Activated CD4-positive, alpha-beta T cell treated with anti-CD3 and anti-CD28 coated beads for 36 hours (primary cell): ENCODE measurements at places on chromosomes 2 and 18. TPM values are rescaled to one million over a fixed set of nuclear protein-coding genes. Genes with fewer than 3 reads are reported as not detected.
A peak's percentile ranks its signal among the peaks of the same experiment; 100 is the strongest.

DNA sequence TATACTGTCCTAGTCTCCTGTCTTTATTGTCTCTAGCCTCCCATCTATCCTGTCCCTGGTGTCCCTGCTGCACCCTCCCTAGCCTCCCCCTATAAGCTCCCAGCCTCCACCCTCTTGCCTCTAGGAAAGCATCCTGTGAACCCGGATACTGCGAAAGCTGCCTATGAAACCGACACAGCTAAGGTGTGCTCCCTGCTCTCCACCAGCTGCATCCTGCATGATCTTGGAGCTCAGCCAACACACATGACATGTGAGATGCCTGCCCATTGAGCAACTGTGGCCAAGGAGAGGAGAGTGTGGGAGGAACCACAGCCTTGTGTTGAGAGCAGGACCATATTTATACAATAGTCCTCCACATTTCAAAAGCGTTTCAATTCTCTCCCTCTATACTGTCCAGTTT, 187.1 kb downstream of the ZBTB7C start:
- no peak overlapping the region for H3K27ac ChIP-seq
- peak; percentile 32 for DNase-seq
- no peaks in the 10 kb centered on the region for H3K36me3 ChIP-seq
- no peaks in the 10 kb centered on the region for H3K27me3 ChIP-seq
- no peak overlapping the region for H3K4me3 ChIP-seq

CHRNG gene
- total RNA-seq: not detected

DNA sequence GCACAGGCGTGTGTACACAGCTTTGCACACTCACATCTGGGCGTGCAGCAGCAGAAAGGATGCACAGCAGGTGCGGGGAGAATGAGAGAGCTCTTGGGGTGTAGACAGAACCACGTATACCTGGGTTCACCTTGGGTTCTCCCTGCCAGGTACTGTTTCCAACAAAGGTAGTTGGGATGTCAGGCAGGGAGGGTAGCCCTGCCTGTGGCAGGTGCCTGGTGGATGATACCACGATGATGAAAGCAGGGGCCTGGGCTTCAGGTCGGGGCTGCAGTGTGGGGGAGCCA, 6.5 kb upstream of the ARID5A start:
- no peak for DNase-seq
- peak overlapping the region; percentile 14 for H3K4me3 ChIP-seq
- H3K4me1 ChIP-seq: peaks cover 84% of the 10 kb centered on the region

UGT1A8 gene
- total RNA-seq: not detected

DNA sequence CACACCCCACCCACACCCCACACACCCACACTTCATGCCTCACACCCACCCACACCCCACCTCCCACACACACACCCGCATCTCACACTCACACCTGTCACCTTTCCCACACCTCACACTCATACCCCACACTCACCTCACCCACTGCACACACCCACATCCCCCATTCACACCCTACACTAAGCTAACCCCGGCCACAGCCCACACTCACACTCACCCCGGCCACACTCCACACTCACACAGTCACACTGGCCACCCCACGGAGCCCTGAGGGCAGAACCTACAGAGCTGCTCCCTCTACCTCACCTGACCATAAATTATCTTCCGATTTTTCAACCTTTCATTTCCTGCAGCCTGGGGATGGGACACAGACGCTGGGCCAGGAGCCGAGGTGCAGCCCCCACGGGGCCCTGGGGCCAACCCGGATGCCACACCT, 241.3 kb downstream of the HDAC4 start:
- peaks cover 38% of the 10 kb centered on the region for H3K36me3 ChIP-seq
- no peak overlapping the region for H3K27ac ChIP-seq
- no peaks in the 10 kb centered on the region for H3K27me3 ChIP-seq
- DNase-seq: no peak
- H3K4me1 ChIP-seq: peaks cover 8% of the 10 kb centered on the region

DNA sequence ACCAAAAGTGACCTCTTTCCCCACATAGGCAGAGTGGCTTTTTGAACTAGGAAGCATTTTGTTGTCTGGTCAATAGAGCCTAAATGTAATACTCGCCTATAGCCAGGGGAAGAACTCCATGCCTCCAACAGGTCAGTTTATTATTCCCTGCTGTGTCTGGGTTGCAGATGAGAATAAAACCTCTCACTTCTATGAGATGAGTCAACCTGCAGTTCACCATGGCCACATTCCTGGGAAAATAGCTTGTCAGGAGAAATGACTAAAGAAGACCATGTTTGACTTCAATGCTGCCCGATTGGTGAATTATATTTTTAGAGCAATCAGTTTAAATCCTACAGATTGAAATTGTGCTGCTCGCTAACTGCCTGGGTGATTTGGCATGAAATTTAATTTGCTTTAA, 46.7 kb upstream of the LRRTM1 start:
- no peaks in the 10 kb centered on the region for H3K4me1 ChIP-seq
- H3K27ac ChIP-seq: no peak overlapping the region
- H3K4me3 ChIP-seq: no peak overlapping the region
- DNase-seq: no peak
- H3K27me3 ChIP-seq: no peaks in the 10 kb centered on the region

DNA sequence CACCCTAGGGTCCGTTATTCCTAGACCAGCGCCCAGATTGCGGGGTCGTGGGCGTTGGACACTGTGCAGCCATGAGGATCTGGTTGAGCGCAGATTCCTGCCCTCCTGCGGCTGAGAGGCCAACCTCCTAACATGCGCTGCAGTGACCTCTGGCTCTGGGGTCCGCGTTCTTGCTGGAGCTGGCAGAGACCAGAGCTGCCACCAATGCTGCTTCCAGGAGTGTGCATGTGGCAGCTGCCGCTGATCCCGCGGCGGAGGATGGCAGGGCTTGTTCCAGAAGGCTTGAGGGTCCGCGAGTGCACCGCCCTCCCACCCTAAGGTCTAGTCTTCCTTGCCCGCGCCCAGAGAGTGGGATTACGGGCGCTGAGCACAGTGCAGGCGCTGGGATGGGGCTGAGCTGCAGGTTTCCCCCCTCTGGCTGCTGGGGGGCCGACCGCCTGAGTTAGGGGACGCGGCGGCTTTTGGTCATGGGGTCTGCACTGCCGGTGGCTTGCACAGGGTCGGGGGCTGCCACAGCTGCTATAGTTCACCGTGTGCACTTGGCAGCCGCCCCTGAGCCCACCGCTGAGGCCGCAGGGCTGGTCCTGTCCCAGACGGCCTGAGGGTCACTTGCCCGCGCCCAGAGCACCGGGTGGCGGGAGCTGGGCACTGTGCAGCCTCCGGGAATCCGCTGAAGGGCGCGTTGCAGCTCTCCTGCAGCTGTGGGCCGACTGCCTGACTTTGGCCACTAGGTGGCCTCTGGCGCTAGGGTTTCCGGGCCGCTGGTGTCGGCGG, 145.9 kb downstream of the CCDC74A start:
- peaks cover 23% of the 10 kb centered on the region for H3K27me3 ChIP-seq
- H3K36me3 ChIP-seq: no peaks in the 10 kb centered on the region
- no peak overlapping the region for H3K27ac ChIP-seq
- DNase-seq: peak; percentile 78

DNA sequence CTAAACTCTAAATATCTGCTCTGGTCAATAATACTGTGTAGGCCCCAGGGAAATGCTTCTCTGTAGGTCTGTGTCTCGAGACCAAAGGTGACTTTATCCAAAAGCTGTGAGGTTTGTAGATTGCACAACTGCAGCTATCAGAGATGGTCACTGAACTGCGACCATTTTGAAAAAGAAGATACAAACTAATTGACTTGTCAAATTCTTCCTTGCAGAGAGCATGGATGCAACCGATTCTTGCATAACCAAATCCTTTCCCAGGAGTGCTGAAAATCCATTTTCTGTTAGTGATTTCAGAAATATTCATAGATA, 155.8 kb downstream of the SH3BP4 start:
- H3K4me3 ChIP-seq: no peak overlapping the region
- DNase-seq: no peak
- no peak overlapping the region for H3K27ac ChIP-seq
- H3K36me3 ChIP-seq: no peaks in the 10 kb centered on the region

SLC4A5 gene
- 2.7 TPM for total RNA-seq

- peaks cover 19% of the 10 kb centered on the region for H3K27me3 ChIP-seq
- H3K27ac ChIP-seq: no peak overlapping the region
- H3K4me3 ChIP-seq: no peak overlapping the region
- H3K36me3 ChIP-seq: no peaks in the 10 kb centered on the region
- H3K4me1 ChIP-seq: peaks cover 3% of the 10 kb centered on the region
- no peak for DNase-seq
These were observed 57.9 kb upstream of the GLI2 start for GRCh38 chr2:120677696-120678247.

GRB14 gene
- total RNA-seq: not detected

CCDC74B gene
- total RNA-seq: 3.2 TPM

LOXL3 gene
- 0.86 TPM for total RNA-seq

GRCh38 chr18:21444465-21445212, 155.9 kb downstream of the ESCO1 start:
- no peaks in the 10 kb centered on the region for H3K4me1 ChIP-seq
- DNase-seq: peak; percentile 18
- H3K36me3 ChIP-seq: no peaks in the 10 kb centered on the region

ST6GAL2 gene
- total RNA-seq: not detected

- no peaks in the 10 kb centered on the region for H3K36me3 ChIP-seq
- no peak overlapping the region for H3K4me3 ChIP-seq
- H3K27me3 ChIP-seq: no peaks in the 10 kb centered on the region
- H3K27ac ChIP-seq: no peak overlapping the region
These were observed 459.3 kb upstream of the TRIB2 start for GRCh38 chr2:12257476-12257875.

DNA sequence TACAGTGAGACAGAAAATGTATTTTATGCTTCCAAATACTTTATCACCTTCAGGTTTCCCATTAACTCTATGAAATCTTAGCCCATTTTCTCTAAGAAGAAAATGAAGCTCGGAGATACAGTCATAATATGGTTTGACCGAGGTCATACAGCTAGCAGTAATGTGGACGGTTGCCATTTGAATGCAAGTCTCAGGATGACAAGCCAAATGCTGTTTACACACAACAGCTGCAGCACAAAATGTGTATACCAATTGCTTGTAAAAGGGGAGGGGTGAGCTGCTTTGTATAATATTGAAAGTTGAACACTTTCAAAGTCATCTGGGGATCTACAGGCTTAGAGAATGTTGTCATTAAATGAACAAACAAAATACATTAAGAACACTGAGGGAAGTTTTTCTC, 93.8 kb upstream of the FSIP2 start:
- DNase-seq: no peak
- no peaks in the 10 kb centered on the region for H3K4me1 ChIP-seq
- no peaks in the 10 kb centered on the region for H3K27me3 ChIP-seq
- no peak overlapping the region for H3K4me3 ChIP-seq
- H3K27ac ChIP-seq: no peak overlapping the region

UGT1A6 gene
- total RNA-seq: not detected

CHRNA1 gene
- not detected for total RNA-seq

YIPF4 gene
- 37.6 TPM for total RNA-seq

DNA sequence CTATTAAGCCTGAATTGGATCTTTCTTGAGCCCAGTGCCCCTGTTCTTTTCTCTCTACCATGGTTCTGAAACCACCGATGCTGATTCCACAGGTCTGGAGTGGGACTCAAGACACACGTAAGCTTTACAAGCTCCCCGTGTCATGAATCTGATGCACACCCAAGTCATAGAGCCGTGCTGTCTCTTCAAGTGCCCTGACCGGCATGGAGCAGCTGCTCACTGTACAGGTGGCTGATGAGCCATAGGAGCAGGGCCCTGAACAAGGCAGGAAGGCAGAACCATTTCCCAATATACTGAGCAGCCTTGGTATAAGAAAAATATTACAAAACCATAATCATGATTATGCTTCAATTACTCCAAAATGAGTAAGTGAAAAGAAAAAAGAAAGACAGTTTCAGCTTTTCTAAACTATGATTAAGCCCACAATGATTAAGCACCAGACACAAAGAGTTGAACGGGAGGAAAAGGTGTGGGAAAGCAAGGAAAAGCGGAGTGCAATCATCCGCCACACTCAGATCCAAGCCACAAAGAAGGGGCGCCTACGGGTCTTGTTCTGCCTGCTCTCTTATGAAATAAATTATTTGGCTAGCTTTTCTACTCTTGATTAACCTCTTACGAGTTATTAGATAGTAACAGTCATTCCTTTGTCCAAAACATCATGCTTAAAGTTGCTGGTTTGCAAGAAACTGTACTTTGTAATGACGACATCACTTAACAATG, 41.7 kb downstream of the NOL10 start:
- peaks cover 18% of the 10 kb centered on the region for H3K4me1 ChIP-seq
- H3K36me3 ChIP-seq: peaks cover 48% of the 10 kb centered on the region
- DNase-seq: no peak
- H3K27me3 ChIP-seq: no peaks in the 10 kb centered on the region

GRCh38 chr2:42117923-42118753, 51.0 kb upstream of the EML4 start:
- no peak for DNase-seq
- H3K27ac ChIP-seq: peak overlapping the region; percentile 44
- peaks cover 37% of the 10 kb centered on the region for H3K4me1 ChIP-seq

- H3K36me3 ChIP-seq: no peaks in the 10 kb centered on the region
- no peak overlapping the region for H3K4me3 ChIP-seq
- peak overlapping the region; percentile 5 for H3K27ac ChIP-seq
- H3K27me3 ChIP-seq: peaks cover 2% of the 10 kb centered on the region
- H3K4me1 ChIP-seq: no peaks in the 10 kb centered on the region
- no peak for DNase-seq
These were observed 46.7 kb downstream of the FBXO48 start for GRCh38 chr2:68420254-68420910.

- no peaks in the 10 kb centered on the region for H3K4me1 ChIP-seq
- peaks cover 6% of the 10 kb centered on the region for H3K27me3 ChIP-seq
- DNase-seq: no peak
These were observed 151.2 kb downstream of the FMNL2 start for GRCh38 chr2:152485954-152486736.

CFC1 gene
- total RNA-seq: not detected

DNA sequence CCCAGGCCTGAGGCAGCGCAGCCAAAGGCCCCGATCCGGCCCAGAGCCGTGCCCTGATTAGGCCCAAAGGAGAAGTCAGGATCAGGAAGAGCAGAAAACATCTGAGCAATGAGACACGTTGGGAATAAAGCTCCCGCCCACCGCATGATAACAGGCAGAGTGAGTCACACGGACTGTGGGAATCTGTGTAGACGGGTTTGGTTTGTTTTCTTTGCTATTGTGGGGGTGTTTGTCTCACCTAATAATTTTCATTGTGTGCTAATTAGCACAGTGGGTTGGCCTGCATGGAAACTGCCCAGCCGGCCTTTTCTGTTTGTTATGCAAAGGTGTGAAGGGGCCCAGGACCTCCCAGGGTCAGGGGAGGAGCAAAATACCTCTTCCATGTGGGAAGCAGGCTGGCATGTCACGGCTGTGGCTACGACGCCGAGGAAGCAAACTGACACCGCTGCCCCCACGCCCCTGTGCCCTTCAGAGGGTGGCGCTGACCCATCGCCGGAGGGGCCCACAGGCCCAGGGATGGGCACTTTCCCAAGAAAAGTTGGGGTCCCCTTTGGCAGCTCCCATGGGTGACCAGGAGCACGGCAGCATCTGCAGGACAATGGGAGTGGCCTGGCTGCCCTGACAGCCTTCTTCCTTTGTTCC, 68.4 kb upstream of the CTDP1 start:
- no peak overlapping the region for H3K27ac ChIP-seq
- H3K27me3 ChIP-seq: no peaks in the 10 kb centered on the region
- no peak for DNase-seq
- H3K4me1 ChIP-seq: no peaks in the 10 kb centered on the region

KLHL14 gene
- not detected for total RNA-seq

- H3K27me3 ChIP-seq: no peaks in the 10 kb centered on the region
- no peaks in the 10 kb centered on the region for H3K36me3 ChIP-seq
- no peak for DNase-seq
- peaks cover 6% of the 10 kb centered on the region for H3K4me1 ChIP-seq
These were observed 272.6 kb upstream of the ERBB4 start for GRCh38 chr2:212811036-212811805.
